ENCODE measurements at places on chromosomes 2 and 18. TPM values are rescaled to one million over a fixed set of nuclear protein-coding genes. Genes with fewer than 3 reads are reported as not detected.

DNA sequence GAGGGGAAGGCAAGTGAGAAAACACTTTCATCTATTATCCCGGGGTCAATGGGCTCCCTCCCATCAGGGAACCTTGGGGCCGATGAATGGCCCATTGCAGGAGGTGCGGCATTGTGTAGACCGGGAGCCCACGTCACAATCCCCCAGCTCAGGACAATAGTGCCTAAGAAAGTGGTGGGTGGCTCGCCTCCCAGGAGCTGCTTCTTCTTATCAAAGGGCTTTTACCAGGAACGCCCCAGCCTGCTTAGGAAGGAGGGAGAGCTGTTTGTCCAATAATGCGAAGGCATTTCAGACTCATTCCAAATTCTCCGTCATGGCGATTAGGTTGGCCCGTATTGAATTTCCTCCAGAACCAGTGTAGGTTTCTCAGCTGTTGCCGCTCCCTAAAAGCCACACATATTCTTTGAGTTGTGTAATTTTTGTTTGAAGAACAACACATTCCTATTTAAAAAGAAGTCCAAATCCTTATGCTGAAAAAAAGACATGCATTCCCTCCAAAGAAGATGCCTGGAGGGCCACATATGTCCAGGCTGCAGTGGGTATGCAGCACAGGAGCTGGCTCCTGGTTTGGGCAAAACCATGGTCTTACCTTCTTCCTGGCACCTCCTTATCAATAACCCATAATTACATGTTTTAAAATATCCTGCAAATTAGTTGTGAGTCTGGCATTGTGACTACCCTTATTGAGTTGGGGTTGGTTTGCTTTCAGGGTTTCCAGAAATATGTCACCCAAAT lies 264.7 kb downstream of the MYCN start:
- DNase-seq: no peak

GRCh38 chr2:27494284-27494943 lies 586 bp downstream of the FNDC4 start:
- DNase-seq: no peak

DNA sequence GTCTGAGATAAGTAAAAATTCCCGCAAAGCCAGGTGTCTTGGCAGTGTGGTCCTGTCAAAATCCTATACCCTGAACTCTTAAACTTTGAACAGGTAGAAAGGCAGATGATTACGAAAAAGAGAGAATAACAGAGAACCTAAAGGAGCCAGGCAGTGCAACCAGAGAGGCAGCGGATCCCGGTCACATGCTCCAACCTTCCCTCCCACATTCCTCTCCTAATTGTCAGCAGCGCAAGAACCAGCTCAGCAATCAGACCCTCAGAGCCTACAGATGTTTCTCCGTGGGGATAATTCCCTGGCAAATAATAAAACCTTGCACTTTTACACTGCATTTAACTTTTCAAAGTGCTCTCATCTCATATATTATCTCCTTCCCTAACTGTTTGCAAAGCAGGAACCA lies 124.8 kb downstream of the EPHA4 start:
- no peak for DNase-seq

- DNase-seq: no peak
Observed at GRCh38 chr2:231030725-231031124, 6.6 kb upstream of the C2orf72 start.

DNA sequence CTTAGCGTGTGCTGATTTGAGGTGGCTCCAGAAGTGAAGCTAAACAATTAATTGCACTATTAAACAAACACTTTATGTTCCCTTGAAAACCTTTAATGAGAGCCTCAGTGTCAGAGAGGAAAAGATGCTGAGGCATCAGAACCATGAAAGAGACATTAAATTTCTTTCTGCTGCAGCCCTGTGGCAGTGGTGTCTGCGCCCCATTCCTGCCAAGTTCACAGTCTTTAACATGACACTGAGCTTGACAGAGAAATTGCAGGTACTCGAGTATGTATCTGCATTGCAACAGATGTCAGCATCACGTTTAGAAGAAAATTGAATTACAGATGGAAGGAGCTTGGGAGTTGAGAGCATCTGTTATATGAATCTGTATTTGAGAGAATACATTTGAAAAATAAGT lies 111.3 kb upstream of the CREB1 start:
- no peak for DNase-seq

GRCh38 chr18:61850756-61851155 lies 42.1 kb downstream of the RNF152 start:
- no peak for DNase-seq

The WDR33 gene
- 53.9 TPM for total RNA-seq

DNA sequence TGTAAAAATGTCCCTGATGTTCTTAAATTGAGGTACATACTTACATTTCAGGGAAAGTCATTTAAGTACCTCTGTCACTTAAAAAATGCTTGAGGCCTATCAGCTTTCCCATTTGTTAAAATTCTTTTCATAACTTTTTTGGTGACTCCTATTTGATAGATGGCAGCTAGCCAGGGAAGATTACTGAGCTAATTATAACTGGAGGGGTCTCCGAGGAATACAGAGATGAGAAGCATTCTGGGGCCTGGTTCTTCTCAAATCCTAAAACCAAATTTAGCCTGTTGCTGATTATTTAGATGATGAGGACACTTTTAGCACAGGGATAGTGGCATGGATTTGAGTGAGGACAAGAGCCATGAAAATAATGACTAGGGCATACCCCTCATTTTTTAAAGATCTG lies 4.8 kb downstream of the UGP2 start:
- no peak for DNase-seq

DNA sequence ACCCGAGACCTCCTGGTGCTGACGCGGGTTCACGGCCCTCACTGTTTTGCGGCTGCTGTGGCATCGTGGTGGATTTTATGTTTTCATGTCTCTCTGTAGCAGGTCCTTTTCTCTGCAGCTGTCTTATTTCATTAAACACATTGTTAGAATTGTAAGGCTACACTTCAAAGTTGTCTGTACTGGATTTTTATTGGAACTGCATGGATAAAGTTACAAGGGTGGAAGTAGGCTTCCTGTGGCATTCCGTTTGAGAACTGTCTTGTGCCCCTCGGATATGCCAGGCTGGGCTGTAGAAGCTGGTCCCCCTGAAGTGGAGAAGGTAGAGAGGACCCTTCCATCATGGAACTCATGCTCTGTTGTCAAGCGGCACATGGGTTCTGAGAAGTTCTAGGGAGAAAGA lies 127.3 kb downstream of the SNTG2 start:
- no peak for DNase-seq

DNA sequence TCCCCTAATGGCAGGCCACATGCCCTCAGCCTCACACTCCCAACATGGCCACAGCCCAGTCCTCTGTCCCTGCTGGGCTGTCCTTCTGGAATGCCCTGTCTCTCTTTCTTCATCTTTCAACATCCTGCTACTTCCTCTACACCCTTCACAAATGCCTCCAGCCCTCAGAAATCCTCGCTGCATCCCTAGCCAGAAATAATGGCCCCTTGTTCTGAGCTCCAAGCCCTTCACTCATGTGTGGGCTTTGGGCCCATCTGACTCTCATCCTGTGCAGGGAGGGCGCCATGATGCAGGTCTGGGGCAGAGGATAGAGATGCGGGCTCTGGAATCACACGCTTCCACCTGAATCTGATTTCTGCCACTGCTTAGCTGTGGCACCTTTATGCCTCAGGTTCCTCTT lies 181.9 kb downstream of the TNS1 start:
- DNase-seq: no peak

GRCh38 chr2:225004597-225004996 lies 37.7 kb downstream of the DOCK10 start:
- no peak for DNase-seq

The MYCN gene
- 0.49 TPM for total RNA-seq

The SEPTIN10 gene
- 83.7 TPM for total RNA-seq

DNA sequence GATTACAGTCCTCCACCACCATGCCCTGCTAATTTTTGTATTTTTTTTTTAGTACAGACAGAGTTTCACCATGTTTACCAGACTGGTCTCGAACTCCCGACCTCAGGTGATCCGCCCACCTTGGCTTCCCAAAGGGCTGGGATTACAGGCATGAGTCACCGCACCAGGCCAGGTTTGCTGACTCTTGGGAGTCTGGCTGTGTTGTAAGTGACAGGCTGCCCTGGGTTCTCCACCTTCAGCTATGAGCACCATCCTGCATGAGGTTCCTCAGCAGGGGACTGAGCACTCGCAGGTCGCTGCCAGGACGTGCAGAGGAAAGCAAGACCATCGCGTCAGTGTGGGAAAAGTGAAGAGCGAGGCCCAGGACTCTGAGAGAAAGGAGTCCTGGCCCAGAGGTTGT lies 112.6 kb upstream of the NDUFV2 start:
- no peak for DNase-seq

The IL36RN gene
- total RNA-seq: not detected

GRCh38 chr2:70710038-70710690 lies 57.8 kb downstream of the ADD2 start:
- no peak for DNase-seq

The ZNF407 gene
- 18.4 TPM for total RNA-seq

The CPO gene
- not detected for total RNA-seq

The NOSTRIN gene
- 70.0 TPM for total RNA-seq

- no peak for DNase-seq
Observed at GRCh38 chr2:153004627-153005026, 286.2 kb downstream of the ARL6IP6 start.

- DNase-seq: no peak
Observed at GRCh38 chr2:233242231-233242927, 9.1 kb upstream of the ATG16L1 start.

DNA sequence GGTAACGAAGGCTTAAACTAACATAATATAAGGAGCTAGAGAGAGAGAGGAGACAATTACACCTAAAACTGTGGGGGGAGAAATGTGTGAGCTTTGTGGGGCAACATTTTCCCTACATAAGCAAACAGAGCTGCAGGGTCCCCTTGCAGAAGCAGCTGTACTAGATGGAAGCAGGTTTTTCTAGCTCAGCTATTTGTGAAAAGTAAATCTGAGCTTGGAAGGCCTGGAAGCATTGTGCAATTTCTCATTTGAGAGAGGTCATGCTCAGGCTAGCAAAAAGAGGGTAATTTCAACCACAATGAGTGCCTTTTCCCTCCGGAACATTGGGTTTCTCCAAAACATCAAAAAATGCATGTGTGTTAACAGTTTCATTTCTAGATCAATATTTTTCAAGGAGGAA lies 130.0 kb downstream of the ARL4C start:
- DNase-seq: no peak

The ATL2 gene
- total RNA-seq: 69.1 TPM

The GPD2 gene
- total RNA-seq: 41.9 TPM

DNA sequence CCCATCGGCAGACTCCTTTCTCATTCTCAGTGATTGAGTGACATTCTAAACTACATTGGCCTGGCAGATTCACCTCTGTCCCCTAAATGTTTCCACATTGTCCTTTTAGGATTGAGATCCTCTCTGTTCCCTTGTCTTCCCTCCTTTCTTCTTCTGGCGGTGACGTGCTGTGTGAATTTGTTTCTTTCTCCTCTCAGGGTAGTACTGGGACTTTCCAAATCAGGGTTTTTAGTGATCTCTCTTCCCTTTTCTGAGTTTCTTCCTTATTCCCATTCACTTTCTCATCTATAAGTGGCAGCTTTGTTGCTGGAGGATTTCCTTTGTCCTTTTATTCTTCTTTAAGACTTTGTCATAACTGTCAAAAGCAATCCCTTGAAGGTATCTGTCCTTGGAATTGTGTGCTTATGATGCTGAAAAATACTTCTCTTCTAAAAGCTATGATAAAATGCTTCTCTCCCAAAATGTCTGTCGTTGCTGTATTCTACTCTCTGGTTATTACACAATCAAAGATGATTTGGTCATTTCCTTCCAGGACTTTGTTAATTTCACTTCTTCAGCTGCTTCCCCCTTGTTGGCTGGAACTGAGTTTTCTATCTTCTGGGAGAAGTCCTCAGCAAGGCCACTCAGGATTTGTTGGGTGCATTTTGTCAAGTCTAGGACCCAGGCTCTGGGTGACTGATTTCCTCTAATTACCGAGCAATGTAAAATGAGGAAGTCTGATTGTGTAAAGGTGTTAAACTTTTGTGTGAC lies 4.9 kb upstream of the IL1B start:
- no peak for DNase-seq

- DNase-seq: peak; percentile 63
Observed at GRCh38 chr2:240966906-240967680, 31.3 kb upstream of the SNED1 start.

DNA sequence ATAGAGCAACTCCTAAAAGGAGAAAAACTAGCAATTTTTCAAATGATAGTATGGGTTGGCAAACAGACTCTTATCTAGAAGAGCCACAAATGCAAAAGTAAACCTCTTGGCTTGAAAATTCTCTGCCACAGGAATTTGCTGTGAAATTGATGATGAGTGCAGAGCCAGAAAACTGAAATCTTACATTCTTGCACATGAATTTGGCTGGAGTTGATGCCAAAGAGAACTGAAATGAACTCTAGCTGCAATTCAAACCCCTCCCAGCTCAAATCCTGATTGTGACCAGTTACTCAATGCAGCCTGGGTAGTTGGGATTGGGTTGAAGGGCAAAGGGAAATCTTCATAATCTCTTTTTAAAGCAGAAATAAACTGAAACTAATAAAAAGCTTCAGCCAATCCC lies 266.6 kb downstream of the PDE11A start:
- no peak for DNase-seq

- no peak for DNase-seq
Observed at GRCh38 chr2:235416858-235417499, 76.9 kb upstream of the AGAP1 start.

The ANKRD30BL gene
- not detected for total RNA-seq

- DNase-seq: no peak
Observed at GRCh38 chr2:148554459-148555247, 89.9 kb upstream of the EPC2 start.

DNA sequence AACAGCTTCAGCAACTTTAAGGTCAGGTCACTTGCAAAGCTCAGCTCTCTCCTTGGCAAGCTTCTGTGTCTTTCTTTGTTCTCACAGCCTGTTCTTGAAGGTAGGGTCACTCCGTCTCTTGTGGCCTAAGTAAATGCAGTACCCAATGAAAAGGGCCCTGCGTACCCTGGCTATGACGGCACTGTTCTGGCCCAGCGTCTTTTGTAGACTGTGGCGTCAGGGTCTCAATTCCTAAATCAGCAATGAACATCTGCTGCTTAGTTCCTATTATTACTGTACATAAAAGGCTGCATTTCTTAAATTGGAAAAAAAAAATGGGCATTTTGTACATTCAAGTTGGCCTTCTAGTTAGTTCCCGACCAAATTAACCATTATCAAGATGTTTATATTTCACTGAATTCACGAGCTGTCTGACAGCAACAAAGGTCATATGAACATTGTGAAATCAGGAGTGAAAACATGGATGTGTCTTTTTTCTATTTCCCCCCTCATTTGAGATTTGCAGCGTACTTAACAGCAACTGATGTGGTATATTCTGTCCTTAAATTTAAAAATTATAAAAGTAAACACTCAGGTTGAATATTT lies 17.0 kb upstream of the MTCL1 start:
- DNase-seq: no peak

DNA sequence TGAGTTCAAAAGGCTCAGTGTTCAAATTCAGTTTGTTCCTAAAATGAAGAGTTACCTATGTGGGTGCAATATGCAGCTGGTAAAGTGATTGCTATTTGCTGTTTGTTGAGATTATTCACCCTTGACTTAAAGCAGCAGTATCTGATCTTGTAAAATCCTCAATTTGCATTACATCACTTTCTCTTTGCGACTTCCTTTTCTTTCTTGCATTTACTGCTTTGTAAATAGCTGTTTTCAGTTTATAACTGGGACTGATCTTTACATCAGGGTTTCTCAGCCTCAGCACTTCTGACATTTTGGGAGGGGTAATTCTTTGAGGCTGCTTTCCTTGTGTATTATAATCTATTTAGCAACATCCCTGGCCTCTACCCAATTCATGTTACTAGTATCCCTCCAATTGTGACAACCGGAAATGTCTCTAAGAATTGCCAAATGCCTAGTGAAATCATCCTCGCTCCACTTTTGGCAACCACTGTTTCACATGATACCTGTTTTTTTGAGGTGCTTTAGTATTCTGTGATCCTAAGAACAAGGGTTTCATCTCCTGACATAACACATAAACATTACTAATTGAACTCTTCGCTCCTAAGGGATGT lies 12.1 kb upstream of the ERCC3 start:
- DNase-seq: no peak

Data from upper lobe of right lung (tissue), 1 donor.